B cell (primary cell): ENCODE measurements at places on chromosomes 1 and 21.

GRCh38 chr1:39266269-39266668 is 61.8 kb downstream of the MACF1 start:
- DNase-seq, result no peak

- peak; percentile 61 for DNase-seq
Measured at GRCh38 chr1:17606826-17607440, 67.4 kb downstream of the ARHGEF10L start.

DNA sequence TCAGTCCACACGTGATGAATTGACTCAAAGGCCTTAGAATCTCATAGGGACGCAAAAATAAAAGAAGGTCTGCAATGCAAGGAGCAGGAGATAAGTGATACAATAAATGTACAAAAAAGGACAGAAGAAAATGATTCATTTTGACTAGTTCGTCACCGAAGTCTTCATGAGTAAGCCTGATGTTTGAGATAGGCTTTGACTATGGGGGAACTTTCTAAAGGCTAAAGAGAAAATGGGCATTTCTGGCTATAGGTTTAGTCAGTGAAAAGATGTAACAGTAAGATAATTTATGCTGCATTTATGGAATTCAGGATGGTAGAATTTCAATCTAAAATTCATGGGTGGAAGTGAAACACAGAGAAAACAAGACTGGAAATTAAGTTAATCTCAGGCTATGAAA is 163.0 kb downstream of the ADGRL4 start:
- DNase-seq, result no peak

- peak; percentile 57 for DNase-seq
Measured at GRCh38 chr1:110502402-110503151, 16.4 kb downstream of the KCNA10 start.

- no peak for DNase-seq
Measured at GRCh38 chr1:61404597-61405376, 320.2 kb downstream of the TM2D1 start.

- DNase-seq, result no peak
Measured at GRCh38 chr1:205283270-205284147, 38.0 kb downstream of the NUAK2 start.

- DNase-seq, result no peak
Measured at GRCh38 chr1:90396917-90397316, 320.2 kb downstream of the BARHL2 start.

DNA sequence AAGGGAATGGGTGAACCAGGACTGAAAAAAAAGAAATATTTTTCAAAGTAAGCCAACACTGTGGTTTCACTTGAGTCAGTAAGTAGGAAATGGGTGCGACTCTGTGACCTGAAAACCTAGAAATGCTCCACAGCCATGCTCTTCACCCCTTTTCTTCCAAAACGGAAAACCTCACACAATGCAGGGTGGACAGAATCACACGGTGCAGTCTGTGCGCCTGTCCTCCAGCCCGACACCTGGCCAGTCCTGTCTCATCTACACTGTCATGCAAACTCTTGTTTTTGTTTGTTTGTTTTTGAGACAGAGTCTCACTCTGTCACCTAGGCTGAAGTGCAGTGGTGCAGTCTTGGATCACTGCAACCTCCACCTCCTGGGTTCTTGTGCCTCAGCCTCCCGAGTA is 53.3 kb downstream of the B3GALT5 start:
- DNase-seq, result no peak

- no peak for DNase-seq
Measured at GRCh38 chr1:228162286-228163006, 3.2 kb upstream of the IBA57 start.

DNA sequence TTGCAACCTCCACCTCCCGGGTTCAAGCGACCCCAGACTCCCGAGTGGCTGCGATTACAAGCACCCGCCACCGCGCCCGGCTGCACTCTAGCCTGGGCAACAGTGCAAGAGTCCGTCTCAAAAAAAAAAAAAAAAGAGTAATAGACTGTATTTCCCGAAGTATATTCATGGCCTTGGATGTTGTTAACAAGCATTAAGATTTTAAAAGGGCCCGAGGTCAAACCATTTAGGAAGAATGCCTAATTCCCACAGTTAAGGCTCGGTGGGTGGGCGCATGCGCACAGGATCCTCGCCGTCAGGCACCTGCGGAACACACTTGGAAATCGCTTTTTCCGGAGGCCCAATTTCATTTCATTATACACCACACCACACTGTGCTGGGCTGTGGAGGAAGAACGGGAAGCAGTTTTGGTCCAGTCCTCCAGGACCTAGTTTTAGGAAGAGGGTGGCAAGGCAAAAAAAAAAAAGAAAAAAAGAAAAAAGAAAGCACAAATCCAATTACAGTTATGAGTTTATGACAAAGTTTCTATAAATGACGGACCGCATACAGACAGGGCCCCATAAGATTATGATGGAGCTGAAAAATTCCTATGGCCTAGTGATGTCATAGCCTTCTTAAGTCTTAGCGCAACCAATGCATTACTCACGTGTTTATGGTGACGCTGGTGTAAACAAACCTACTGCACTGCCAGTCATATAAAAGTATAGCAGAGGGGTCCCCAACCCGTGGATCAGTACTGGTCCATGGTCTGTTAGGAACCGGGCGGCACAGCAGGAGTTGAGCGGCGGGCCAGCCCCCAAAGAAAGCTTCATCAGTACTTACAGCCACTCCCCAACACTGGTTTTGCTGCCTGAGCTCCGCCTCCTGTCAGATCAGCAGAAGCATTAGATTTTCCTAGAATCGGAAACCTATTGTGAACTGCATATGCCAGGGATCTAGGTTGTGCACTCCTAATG is 38.2 kb downstream of the H3-3A start:
- DNase-seq, result peak; percentile 61

DNA sequence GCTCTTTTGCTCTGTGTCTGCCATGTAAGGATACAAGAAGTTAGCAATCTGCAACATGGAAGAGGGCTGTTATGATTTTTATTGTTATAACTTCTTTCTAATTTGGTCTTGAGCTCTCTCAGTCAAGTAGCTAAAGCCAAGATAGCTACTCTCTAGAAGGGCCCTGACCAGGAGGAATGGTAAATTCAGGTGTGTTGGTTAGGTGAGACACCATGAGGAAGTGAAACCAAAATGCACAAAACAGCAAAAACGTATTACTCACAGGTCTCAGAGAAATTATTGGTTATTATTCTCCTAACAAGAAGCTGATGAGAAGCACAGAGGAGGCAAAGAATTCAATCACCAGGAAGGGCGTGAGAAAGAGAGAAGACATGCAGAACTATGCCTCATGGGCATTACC is 51.8 kb upstream of the INSL5 start:
- DNase-seq, result no peak

DNA sequence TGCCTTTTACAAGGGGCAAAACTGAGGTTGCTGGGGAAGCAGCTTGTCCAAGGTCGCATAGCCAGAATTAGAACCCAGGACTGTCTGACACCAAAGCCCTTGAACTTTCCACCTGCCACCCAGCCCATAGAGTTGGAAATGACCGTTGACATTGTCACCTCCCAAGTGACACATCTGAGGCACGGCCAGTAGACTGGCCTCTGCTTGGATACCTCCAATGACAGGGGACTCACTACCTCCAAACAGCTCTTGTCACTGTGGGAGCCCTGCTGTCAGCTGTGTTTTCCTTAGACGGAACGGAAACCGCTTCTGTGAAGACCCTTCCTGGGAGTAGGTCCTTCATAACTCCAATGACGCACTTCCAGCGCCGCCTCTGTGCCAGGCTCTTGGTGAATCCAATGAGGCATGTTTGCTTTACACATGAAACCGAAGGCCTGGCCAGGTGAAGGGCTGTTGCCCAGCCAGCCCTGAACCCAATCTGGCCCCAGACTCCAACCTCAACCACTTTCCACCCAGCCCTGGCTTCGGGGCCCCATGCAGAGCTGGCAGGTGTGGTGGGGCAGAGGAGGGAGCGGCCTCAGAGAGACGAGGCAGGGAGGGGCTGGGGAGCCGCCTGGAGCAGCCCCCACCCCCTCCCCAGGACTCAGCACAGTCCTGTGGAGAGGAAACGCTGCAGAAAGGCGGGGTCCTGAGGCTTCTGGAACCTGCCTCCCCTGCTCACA is 109.2 kb upstream of the IFFO2 start:
- no peak for DNase-seq

GRCh38 chr1:193019442-193020026 is 39.6 kb downstream of the UCHL5 start:
- DNase-seq, result peak; percentile 58

DNA sequence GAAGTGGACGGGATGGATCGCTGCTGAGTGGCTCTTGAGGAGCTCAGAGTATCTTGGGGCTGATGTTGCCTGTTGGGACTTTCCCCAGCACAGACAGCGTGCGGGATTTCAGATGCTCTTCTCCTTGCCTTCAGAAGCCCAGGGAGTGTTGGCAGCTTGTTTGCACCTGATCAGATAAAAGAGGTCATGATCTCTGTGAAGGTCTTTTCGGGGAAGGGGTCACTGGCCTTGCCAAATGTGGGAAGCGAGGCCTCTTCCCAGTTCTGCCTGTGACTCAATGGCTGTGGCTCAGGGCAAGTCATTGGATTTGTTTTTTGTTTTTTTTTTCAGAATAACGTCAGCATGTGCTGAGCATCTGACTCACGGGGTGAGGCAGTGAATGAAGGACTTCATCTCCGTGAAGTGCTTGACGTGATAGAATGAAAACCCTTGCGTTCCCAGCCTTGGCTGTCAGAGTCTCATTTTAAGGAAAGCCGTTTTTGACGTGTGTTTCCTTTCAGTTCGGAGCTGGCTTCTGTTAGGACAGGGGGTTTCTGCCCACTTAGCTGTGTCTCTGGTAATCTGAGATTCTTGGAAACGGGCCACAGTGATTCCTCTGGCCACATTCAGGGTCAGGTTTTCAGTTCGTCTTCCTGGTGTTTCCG is 46.7 kb downstream of the GALNT2 start:
- DNase-seq, result no peak

DNA sequence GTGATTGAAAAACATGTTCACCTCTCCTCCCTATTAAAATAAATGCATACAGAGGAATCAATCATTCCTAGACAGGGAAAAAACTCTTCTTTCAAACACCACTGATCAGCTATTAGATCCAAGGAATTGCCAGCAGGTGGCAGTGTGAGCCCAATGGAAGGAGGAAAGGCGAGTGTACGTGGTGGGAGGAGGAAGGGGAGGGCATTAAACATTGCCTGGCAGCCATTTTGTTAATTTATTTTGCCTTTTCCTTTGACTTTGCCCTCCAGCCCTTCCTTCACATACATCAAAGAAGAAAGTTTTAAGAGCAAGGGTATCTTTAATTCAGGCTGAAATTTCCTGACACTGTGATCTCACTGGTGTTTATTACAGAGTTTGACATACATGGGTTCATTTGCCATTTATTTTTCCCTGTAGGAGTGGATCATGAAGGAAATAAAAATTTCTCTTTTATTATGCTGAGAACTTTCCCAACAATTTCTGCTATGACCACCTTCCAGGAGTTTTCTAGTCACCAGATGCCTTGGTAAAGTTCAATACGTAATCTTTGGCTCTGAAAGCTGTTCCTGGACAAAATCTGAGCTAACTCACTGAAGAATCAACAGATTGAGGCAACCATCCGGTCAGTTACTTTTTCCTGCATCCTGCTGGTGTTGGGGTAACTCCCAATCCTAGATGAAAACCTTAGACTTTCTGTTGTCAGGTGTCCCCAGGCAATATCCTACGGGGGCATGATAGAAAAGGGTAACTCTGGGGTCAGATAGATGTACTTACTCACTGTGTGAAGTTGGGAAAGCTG is 1.9 kb upstream of the GNAI3 start:
- DNase-seq, result peak; percentile 90

GRCh38 chr1:18199462-18199861 is 91.9 kb downstream of the IGSF21 start:
- DNase-seq, result no peak

- DNase-seq, result no peak
Measured at GRCh38 chr1:3898994-3899753, 898 bp downstream of the C1orf174 start.

DNA sequence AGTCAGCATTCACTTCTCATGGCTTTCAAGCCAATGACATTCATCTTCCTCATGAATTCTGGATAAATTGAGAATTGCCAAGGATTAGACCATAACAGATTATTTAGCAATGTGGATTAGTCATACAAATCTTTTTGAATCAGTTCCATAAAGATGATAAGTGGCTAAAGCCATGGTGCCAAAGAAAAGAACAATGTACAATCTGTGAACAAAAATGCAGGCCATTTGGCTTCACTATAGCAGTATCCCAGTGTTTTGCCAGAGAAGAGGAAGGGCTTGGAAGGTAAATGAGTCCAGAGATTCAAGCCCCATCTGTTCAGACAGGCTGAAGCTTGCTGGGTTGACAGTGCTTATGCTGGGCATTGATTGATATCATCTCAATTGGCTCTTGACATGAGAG is 376.4 kb upstream of the LRRC7 start:
- DNase-seq, result no peak

- no peak for DNase-seq
Measured at GRCh38 chr1:40921981-40922677, 57.4 kb upstream of the CTPS1 start.

- DNase-seq, result no peak
Measured at GRCh38 chr1:155272466-155273342, 600 bp downstream of the CLK2 start.

DNA sequence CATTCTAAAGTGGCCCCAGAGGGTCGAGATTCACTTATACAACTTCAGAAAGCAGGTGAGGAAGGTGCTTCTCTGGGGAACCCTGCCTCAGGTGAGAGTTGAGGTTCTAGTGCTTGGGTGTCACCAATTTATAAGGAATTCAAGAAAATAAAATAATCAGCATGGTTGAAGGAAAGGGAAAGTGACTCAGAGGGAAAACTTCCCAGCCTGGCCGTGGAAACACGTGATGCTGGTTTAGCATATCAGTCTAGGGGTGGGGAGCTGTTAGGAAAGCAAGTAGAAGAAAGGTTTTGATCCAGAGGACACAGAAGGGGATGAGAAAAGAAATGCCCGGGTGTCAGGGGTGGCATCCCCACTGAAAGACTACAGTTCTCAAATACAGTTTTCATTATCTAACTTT is 37.7 kb upstream of the TMEM125 start:
- DNase-seq, result no peak

GRCh38 chr1:243471754-243472745 is 216.2 kb downstream of the SDCCAG8 start:
- DNase-seq, result no peak

DNA sequence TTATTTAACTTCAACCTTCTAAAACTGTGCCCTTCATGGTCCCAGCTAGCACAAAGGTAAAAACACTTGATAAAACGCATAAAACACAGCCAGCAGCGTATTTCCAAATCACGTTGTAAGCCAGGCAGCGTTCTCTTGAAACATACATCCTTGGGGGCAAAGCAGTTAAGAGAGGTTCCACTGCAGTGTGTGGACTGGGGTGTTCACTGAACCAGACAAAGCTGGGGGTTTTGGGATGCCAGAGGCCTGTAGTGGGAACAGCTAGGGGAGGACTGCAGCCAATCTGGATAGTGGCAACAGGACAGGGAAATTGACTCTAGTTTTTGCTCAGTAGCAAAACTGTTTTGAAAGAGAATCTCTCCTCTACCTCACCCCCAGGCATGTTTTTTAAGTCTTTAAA is 21.5 kb upstream of the ATP5PO start:
- no peak for DNase-seq
